Astrocyte of the spinal cord (primary cell): ENCODE measurements at places on chromosomes 11 and 22.

DNA sequence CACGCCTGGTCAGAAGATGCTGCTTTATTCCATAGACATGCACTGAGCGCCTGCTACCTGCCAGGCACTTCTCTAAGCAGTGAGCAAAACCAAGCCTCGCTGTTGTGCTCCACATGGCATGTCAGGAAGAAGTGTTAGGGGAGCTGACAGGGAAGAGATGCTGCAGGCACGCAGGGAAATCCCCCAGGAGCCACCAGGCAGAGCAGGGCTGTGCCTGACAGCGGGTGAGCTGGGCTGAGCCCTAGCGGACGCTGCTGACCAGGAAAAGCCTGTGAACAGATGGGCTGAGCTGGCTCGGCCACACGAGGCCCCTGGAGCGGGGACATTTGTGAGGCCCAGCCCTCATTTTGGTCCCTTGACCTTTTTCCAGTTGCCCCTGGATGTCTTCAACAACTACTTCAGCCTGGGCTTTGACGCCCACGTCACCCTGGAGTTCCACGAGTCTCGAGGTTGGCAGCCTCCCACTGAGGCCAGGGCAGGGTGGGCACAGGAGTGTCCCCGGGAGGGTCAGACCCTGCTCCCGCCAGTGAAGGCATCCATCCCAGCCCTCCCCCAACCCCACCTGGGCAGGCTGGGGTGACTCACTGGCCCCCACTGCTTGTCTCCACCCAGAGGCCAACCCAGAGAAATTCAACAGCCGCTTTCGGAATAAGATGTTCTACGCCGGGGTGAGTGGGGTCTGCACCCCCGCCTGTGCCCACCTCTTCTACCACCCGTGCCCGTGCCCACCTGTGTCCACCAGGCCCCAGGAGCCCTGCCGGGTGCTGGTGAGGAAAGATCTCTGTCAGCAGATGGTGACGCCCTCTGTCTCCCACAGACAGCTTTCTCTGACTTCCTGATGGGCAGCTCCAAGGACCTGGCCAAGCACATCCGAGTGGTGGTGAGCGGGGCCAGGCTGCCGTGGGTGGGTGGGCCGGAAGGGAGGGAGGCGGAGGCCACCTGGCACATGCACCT is 7.4 kb upstream of the MDK start:
- DNase-seq, result no peak

DNA sequence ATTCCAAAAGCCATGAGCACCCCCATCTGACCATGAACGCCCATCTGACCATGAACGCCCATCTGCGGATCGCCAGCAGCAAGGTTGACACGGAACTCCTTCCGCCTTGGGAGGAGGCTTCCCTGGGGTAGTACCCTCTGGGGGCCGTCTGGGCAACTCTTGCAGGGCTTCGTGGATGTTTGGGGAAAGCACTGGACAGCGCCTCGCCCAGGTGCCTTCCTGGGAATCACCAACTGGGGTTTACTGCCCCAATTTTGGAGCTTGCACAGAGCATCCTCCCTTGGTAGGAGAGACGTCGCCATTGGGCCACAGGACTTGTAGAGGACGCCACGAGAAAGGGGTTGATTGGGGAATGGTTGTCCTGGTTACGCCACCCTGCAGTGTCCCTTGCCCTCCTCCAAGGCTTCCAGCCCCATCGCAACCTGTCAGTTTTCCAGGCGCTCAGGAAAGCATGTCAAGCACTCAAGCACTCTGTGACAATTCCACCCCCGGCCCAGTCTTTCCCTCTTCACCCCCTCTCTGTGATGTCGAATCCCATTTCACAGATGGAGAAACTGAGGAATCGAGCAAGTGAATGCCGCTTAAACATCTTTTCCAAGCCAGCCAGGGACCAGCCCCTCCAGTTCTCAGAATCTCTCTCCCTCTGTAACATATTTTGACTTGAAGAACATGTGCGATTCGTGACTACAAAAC is 914 bp upstream of the PRDM11 start:
- DNase-seq, result peak; percentile 45

- DNase-seq, result no peak
Measured at GRCh38 chr11:71991494-71991893, 7.2 kb upstream of the IL18BP start.

- DNase-seq, result no peak
Measured at GRCh38 chr22:50700387-50701075, 27.9 kb downstream of the SHANK3 start.

DNA sequence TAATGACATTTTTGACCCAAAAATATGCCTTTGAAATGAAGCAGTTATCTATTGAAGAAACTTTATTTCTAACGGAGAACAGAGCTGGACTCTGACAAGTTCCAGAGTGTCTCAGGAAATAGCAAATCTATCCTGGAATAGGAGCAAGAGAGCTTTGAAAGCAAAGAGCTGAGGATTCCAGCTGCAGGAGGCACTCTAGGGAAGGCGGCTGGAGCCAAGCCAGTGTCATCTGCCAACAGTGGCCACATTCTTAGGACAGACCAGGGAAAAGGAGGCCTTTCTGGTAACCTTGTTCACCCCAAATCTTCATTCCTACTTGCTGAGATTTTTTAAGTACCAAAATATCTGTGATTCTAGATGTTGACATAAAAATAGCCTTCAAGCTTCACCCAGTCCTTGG is 493.5 kb upstream of the B3GAT1 start:
- DNase-seq, result no peak

DNA sequence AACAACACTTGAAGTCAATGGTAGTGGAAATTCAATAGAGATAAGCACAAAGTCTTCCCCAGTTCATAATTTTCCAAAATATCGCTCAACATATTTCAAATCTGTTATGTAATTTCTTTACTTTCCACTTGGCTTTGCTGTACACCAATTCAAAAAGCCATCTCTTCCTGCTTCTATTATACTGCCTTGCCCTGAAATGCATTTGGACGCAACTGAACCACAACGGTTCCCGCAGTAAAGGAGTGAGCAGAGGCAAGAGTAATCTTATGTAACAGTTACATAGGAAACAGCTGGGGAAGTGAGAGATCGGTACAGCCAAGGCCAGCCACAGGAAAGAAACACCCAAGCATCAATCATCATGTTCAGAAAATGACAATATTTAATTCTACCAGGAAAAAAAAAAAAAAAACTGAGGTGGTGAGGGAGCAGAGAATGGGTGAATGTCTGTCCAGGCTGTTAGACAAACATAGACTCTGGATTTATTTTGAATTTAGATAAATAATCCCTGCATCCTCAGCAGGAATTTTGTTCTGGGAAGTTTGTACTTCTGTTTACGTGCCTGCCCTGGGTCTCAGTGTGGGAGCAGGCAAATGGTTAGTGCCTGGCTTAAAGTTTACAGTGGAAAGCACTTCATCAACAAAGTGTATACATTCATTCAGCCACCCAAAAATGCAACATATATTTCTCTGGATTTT is 392.2 kb downstream of the ETS1 start:
- DNase-seq, result no peak

DNA sequence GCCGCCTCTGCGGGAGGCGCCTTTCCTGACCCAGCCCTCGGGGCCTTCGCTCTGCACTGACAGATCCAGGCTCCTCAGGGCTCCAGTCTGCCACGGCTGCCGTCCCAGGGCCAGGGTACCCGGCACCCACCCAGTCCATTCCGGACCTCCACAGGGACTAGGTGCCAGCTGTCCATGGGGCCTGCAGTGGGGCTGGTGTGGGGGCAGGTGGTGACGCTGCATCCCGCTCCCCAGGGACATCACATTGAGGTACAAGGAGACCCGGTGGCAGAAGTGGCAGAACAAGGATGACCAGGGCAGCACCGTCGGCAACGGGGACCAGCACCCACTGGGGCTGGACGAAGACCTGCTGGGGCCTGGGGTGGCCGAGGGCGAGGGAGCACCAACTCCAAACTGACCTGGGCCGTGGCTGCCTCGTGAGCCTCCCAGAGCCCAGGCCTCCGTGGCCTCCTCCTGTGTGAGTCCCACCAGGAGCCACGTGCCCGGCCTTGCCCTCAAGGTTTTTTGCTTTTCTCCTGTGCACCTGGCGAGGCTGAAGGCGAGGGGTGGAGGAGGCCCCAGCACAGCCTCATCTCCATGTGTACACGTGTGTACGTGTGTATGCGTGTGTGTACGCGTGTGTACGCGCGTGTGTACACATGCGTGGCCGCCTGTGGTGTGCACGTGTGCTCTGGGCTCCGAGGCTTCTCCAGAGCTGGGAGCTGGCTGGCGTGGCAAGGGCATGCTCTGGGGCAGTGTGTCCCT is 16.7 kb downstream of the RNH1 start:
- no peak for DNase-seq
